ENCODE measurements at places on chromosomes 6 and 20. TPM values are rescaled to one million over a fixed set of nuclear protein-coding genes. Genes with fewer than 3 reads are reported as not detected.
A peak's percentile ranks its signal among the peaks of the same experiment; 100 is the strongest.

PRR18 gene
- not detected for total RNA-seq

IRF4 gene
- not detected for total RNA-seq

GNAS-AS1 gene
- total RNA-seq, result not detected

PGBD1 gene
- 10.8 TPM for total RNA-seq

HCRTR2 gene
- not detected for total RNA-seq

LAMP5 gene
- total RNA-seq, result not detected

AIG1 gene
- 28.9 TPM for total RNA-seq

SNAI1 gene
- total RNA-seq, result 7.5 TPM

DNA sequence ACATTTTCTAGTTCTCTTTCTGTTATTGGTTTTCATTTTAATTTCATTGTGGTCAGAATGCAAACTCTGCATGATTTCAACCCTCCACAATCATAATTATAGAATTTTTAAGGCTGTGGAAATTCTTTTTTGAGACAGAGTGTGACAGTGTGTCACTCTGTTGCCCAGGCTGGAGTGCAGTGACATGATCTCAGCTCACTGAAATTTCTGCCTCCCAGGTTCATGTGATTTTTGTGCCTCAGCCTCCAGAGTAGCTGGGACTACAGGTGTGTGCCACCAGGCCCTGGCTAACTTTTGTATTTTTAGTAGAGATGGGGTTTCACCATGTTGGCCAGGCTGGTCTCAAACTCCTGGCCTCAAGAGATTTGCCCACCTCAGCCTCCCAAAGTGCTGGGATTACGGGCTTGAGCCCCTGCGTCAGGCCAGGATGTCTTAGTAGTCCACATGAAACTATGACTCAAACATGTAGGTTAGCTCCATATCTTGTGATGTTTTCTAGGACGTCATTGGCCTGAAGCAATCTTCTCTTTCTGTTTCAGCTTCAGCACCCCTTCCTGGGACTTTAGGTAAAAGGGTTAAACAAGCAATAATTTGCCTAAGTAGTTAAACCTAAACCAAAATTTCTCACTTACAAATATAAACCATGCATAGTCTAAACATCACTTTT is 47.4 kb upstream of the SAMD3 start:
- no peak for DNase-seq

DNA sequence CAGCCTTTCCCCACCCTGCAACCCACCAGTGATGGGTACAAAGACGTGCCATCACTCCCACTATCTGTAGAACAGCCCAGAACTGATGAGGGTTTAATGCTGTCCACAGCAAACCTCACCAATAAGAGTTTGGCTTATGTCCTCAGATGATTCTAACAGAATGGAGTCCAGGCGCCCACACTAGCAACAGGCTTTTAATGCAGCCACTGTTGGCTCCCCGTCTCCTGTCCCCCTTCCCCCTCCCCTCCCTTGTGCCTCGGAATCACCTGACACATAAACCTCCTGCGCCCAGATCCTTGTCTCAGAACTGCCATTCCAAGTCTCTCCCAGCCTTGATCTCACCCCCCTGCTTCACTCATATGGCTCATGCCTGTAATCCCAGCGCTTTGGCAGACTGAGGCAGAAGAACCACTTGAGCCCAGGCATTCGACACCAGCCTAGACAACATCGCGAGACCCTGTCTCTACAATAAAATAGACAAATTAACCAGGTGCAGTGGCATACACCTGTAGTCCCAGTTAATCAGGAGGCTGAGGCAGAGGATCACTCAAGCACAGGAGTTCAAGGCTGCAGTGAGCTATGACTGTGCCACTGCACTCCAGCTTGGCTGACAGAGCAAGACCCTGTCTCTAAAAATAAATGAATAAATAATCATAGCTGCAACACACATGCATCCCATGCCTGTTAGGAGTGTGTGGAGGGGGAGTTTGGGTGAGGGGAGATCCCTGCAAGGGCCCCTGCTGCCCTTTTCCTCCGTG is 85.6 kb downstream of the SNX5 start:
- DNase-seq, result no peak

GRCh38 chr6:26366504-26366903 is 1.5 kb downstream of the BTN3A2 start:
- DNase-seq, result no peak

DNA sequence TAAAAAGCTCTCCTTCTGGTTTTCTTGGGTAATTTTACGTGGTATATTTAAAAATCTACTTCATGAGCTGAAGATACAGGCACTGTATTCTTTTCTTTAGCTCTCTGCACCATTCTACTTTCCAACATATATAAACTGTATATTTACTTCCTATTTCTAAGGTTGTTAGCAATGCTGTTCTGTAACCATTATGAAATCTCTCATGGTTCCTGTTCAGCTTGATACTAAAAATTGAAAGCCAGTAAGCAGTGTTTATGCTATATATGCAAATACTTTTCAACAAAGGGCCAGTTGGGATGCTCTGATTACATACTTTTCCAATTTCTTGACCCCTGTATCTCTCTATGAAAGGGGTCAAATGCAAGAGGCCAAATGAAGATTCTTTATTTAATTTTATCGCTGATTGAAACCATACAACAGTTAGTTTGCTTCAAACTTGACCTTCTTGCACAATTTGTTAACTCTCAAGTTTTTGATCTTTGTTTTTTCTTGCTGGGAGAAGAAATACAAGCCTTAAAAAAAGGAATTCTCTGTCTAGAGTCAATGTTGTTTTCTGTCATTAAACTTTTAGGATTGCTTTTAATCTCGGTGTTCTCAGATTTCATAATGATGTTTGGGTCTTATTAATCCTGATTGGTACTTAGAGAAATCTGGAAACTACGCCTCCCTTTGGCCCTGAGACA is 223.2 kb downstream of the PRL start:
- DNase-seq, result no peak

DNA sequence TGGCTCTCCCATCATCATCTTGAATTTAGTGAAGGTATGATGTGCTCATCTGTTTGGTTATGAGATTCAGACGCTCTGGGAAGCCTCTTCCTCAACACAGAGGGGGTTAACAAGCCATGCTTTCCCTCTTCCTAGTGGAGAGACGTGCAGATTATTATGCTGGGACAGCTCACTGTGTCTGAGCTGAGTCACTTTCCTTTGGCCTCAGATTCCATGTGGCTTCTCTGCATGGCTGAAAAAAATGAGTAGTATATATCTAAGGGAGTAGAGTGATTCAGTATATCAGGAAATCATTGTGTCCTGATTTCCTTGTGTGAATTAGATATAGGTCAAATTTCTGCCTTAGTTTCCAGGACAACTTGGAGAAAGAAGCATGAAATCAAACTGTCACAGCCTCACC is 52.6 kb downstream of the FIG4 start:
- no peak for DNase-seq

DNA sequence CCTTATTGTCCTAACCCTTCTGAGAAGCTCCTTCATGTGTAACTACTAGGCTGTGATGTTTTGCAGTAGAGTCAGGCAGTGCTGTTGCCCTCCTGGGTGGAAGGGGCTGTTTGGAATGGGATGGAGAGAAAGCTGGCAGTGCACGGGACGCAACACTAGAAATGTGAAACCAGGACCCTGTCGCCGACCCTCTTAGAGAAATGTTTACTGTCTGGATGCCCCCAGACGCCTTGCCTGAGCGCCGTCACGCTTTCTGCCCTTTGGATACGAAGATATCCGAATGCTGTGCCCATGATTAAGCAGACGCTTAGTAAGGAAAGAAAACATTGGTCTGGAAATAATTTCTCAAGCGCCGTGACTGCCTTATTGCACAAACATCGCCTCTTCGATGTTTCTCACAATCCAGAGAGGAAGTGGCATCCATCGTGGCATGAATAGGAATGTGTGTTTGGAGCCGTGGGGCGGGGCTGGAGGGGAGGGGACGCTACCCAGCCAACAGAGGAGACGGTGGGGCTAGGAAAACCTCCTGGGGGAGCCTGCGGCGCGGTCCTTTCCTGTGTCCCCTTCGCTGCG is 661 bp upstream of the PPP1R14C start:
- DNase-seq, result peak; percentile 45

GRCh38 chr20:6819599-6819998 is 52.1 kb downstream of the BMP2 start:
- no peak for DNase-seq

- DNase-seq, result no peak
Measured at GRCh38 chr6:111812060-111813038, 60.9 kb downstream of the FYN start.

Data from G401 (cell line).